ENCODE measurements at places on chromosomes 6 and 20.

DNA sequence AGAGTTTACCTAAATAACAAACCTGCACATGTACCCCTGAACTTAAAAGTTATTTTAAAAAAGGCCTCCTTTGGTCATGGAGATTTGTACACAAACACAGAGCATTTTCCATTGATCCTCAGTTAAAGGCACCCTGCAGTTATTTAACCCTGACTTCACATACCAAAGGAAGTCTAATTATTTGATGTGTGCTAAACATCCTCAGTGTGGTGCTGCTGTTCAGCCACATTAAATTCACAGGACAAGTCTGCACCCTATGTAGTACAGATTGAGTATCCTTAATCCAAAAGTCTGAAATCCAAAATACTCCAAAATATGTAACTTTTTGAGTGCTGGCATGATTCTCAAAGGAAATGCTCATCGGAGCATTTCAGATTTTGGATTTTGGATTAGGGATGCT lies 21.4 kb downstream of the KCNQ5 start:
- no peak for DNase-seq

GRCh38 chr20:57309544-57310115 lies 20.0 kb upstream of the SPO11 start:
- DNase-seq, result no peak

DNA sequence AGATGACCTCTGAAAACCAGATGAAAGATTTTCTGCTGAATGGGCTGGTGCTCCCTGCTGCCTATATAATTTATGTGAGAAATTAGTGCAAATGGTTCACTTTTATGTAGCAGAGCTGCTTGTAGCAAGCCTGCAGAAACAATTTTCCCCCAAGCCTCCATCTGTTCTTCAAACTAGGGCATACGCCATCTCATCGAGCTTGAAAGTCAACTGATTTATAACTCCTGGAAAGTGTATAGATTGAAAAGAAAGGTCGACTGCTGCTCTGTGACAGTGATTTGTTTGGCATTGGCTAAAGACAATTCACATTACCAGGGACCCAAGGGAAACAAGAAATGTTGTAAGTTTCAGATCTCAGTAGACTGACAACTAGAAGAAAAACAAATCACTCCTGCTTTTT lies 93.3 kb downstream of the PACRG start:
- no peak for DNase-seq

GRCh38 chr6:30806581-30807183 lies 62.3 kb upstream of the IER3 start:
- no peak for DNase-seq

- no peak for DNase-seq
Measured at GRCh38 chr6:1574890-1575209, 34.9 kb upstream of the FOXC1 start.

DNA sequence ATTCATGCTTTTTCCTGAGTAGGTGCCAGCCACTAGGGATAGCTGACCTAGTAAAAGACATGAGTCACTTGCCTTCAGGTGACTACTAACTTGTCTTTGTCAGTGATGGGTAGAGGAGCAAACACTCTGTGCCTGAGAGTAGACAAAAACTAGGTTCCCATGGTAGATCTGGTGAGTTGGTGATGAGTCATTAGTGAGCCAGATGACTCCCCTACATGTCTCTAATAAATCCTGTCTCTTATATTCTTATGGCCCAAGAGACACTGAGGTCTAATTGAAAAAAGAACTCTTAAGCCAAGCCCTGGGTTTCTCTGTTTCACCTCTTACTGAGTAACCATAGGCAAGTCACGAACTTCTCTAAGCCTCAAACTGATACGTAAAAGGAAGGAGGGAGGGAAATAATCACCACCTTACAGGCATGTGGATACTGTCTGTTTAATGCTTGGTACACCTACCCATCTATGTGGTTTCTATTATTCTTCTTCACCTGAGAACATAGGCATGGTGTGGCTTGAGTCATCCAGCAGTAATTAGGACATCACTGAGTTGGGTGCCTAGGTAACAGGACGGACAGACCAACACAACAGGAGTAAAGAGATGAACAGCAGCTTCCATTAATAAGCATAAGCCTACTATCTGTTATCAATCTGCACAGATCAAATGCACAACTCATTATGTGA lies 20.3 kb downstream of the TTPAL start:
- DNase-seq, result no peak

DNA sequence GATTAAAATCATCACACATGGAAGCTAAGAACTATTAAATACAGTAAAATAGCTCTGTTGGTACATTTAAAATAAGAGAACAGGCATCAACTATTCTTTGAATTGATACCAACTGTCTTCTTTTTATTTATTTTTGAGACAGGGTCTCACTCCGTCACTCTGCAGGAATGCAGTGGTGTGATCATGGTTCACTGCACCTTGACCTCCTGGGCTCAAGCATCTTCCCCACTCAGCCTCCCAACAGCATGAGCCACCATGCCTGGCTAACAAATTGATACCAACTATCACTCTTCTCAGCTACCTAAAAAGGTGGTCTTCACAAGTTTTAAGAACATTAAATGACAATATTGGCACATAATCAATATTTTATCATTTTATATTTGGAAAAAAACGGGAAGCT lies 7.8 kb upstream of the PNISR start:
- DNase-seq, result no peak

DNA sequence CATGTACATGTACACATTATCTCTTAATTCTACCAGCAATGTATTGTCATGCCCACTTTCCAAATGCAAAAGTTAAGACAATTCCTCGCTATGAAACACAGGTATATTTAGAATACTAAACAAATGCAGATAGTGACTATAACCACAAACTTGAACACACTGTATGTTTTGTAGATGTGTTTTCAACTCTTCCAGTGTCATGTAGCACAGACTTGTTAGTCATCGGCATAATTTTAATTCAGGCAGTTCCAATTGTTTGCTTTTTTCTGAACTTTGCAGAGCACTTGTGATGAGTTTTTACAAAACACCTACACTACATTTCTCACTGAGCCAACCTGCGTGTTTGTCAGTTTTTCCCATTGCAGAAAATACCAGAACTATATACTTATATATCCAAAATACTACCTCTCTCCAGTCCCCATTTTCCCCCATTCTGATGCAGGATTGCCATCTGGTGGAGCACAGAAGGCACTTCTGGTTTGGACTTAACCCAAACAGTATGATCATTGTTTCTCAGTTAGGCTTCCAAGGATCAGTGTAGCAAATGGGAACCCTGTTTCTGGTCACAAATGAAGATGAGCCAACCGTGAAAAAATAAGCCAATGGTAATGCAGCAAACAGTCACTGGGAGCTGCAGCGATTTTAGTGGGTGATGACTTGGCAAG lies 143.4 kb downstream of the ADGRB3 start:
- DNase-seq, result no peak

DNA sequence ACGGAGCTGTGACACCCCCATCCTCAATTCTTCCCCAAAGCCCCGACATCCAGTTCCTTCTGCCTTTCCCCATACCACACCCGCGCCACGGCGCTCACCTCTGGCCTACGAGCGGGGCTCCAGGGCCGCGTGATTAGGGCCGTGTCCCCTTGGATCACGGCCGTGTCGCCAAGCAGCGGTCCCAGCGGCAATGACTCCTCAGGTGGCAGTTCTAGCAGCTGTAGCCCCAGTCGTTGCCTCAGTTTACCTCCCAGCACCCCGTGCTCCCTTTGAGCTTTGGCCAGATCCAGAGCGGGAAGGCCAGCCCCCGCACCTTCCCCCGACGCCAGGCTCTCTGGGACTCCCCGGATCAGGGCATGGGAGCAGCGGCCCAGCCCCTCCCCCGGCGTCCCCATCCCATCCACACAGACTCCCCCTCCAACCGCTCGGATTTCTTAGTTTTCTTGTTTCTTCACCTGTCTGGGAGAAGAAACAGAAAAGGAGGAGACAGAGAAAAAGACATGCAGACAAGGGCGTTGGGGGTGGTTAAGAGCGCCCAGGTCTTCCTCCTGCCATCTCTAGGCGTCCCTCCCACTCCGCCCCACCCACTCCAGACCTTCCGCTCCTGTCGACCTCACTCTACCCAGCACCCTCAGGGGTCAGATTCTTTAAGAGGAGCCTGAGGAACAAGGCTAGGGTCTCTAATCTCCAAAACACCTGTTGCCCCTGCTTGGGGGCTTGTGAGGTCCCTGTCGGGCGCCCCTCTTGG lies at the start of gene DDAH2:
Gene DDAH2, minus strand, starts transcription at position 533 of the 748 bp plus-strand sequence. Its CDS starts 138 bp downstream, at position 395.
- DNase-seq, result peak; percentile 65

DNA sequence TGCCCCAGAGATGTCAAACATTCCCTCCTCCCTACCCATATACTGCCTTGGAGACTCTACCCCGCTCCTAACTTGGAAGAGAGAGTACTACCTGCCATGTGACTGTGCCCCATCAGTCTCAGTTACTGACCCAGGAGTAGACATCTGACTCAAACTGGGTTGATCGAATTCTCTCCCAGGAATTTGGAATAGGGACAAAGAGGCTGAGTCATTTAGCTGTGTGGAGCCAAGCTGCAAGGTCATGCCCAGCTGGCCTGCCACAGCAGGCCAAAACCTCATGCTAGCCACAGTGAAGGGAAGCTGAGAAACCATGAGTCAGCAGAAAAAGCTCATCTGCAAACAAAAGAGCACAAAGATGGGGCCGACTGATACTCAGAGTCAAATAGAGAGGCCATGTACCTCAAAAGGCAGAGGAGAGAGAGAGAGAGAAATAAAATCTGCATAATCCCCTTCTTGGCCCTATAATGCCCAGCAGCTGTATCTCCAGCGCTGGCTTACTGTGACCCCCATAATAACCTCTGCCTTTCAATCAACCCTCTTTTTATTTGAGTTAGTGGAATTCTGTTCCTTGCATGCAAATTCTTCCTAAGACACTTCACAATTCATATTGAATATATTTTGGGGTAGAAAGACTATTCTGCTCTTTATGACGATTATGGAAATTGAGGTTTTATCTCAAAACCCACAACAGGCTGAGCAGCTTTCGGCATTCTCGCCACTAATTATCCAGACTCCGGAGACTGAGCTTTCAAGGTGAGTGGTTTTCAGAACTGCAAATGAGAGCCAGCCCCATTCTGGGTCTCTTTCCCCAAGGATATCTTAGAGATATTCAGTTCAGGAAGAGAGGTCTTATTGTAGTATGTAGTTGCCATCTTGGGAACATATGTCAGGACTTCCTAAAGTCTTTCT lies 21.4 kb upstream of the AKIRIN2 start:
- no peak for DNase-seq

GRCh38 chr6:163900570-163900969 lies 486.1 kb downstream of the QKI start:
- DNase-seq, result no peak

- no peak for DNase-seq
Measured at GRCh38 chr20:38935967-38936407, 9.8 kb downstream of the FAM83D start.

DNA sequence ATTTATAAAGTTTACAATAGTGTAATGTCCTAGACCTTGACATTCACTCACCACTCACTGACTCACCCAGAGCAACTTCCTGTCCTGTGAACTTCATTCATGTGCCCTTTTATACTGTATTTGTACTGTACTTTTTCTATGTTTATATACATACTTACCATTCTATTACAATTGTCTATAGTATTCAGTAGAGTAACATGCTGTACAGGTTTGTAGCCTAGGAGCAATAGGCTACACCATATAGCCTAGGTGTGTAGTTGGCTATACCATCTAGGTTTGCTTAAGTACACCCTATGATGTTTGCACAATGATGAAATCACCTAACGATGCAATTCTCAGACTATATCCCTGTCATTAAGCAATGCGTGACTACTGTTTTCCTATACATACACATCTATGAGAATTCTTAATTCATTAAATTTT lies 17.5 kb downstream of the EDEM2 start:
- no peak for DNase-seq

DNA sequence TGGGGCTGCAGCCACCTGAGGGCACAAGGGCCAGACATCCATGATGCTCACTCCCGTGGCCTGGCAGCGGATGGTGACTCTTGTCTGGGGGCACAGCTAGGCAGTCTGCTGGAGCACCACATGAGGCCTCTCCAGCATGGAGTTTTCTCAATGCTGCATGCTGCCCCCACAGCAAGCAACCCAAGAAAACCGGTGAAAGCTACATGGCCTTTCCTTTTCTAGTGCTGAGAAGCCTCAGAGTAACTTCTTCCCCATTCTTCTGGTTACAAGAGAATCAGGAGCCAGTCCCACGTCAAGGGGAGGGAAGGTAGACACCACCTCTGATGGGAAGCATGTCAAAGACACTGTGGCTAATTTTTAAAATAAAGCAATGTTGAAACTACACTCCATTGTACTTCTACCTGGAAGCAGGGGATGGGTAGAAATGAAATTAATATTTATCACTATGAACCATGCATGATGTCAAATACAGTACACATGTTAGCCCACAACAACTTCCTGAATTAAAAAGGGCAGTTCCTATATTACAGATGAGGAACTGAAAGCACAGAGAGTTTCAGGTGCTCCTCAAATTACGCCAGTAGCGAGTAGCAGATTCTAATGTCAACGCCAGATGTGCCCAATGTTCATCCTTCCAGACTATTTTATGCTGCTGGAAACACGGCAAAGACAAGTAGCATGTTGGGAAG lies 101.5 kb downstream of the LAMP5 start:
- DNase-seq, result no peak

DNA sequence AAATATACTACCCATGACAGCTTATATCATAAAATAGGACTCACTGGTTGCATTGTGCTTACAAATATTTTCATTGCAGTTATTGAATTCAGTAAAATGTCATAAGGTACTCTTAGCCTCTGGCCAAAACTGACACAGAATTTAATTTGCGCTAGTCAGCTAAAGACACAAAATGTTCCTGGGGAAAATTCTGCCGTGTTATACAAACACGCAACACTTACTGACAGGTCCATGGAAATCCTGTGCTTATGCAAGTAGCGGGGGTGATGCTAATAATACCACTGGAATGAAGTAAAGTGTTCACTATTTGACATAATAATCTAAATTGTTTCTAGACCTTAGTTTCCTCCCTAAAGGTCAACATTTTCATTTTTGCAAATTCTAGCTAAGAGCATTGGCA lies 354.4 kb upstream of the RSPO3 start:
- no peak for DNase-seq

- DNase-seq, result no peak
Measured at GRCh38 chr6:155260686-155261085, 3.1 kb upstream of the CLDN20 start.

DNA sequence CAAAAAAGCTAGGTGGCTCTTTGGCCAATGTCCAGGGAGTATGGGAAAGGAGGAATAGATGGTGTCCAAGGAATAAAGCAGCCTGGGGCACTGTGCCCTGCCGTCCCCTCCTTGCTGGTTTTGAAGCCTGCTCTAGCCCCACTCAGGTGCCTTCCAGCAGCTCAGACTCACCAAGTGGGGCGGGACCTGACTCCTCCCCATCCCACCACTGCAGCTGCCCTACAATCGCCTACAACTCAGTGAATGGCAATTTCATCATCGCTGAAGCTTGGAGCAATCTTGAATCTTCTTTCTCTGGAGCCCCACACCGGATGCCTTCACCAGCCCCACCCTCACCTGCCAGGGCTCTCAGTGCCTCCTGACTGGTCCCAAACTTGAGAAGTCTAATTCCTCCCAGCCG lies 56.4 kb upstream of the NXT1 start:
- DNase-seq, result no peak

DNA sequence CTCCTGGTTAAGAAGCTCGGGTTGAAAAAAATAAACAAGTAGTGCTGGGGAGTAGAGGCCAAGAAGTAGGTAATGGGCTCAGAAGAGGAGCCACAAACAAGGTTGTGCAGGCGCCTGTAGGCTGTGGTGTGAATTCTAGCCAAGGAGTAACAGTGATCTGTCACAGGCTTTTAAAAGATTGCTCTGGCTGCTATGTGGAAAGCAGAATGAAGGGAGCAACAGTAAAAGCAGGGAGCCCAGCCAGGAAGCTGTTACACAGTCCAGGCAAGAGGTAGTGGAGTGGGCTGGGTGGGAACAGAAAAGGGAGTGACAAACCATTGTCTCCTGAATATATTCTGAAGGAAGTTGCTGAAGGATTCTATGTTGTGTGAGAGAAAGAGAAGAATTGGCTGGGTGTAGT lies 2.0 kb downstream of the HFE start:
- DNase-seq, result no peak
